ENCODE measurements at places on chromosomes 7 and 10.

- no peak for DNase-seq
These were observed 80.1 kb downstream of the SVIL start for GRCh38 chr10:29554660-29555059.

- no peak for DNase-seq
These were observed 8.5 kb upstream of the CDH23 start for GRCh38 chr10:71388171-71388570.

DNA sequence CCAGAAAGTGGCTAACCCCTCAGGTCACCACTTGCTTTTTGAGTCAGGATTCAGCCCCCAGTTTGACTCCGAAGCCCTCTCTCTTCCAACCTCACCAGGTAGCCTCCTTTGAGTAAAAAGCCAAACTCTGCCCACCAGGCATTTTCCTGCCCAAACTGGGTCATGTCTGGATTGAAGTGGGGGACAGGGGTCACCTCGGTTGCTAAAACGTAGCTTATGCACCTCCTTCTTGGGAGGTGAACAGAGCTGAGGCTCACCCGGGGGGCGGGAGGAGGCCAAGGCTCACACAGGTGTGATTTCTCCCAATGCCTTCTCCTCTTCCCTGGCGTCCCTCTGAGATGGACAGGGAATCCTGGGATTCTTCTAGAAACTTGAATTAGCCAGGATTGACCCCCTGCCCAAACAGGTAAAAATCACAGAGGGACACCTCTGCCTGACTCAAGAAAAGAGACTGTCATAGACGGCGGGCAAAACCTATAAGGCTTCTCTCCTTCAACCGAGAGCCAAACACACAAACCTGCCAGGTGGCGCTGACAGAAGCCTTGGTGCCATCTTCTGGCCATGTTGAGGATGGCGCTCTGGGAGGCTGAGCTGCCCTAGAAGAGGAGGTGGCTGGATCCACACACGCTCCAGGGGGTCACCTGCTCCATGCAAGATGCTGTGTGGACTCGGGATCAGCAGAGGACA lies 51.6 kb downstream of the PRLHR start:
- no peak for DNase-seq

GRCh38 chr10:95309958-95310357 lies 19.2 kb upstream of the PDLIM1 start:
- DNase-seq, result no peak

DNA sequence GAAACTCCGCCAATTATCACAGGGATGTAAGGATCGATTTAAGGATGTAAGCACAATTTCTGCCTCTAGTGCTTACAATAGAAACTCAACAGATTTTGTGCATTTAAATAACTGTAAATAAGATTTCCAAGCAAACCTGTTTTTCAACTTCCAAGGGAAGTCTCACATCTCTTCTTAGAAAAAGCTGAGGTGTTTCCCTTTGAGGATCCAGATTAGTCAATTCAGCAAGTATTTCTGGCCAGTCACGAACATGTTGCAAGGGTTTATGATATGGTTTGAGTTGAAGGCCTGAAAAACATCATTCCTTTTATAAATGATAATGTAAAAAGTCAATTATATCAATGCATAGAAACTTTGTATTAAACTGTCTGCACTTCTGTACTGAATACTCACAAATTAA lies 23.9 kb downstream of the KRIT1 start:
- DNase-seq, result no peak

DNA sequence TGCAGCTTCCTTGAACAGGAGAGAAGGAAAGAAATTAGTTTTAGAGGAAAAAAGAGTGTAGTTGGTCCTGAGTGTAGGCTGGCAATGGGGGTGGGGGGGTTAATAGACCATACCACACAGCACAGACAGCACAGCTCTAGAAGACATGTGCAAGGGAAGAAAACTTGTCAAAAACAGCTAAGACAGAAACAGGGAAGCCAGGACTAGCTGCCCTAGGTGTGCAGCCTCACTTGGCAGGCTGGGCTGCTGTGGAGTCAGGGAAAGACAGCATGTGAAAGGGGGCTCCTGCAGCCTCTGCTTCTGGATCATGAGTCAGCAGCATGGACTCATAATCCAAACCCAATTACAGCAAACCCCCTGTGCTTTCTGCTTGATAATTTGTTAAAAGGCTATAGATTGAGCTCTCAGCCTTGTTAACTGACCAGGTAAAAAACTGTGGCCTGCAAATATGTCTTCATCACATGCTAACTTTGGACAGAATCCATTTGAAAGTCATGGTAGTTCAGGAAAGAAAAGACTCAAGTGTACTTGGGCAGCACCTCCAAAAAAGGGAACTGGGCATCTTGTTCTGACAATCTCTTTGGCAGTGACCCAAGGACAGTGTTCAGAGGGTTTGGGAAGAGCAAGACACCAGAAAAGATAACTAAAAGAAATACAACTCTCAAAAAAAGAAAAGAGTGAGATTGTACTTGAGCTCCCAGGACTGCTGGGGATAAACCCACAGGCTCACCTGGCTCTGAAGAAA lies 142.2 kb upstream of the VWC2 start:
- DNase-seq, result no peak

- no peak for DNase-seq
These were observed 206.7 kb downstream of the KIAA1217 start for GRCh38 chr10:24415455-24416125.

GRCh38 chr10:110356628-110357245 lies 52.0 kb upstream of the SMNDC1 start:
- DNase-seq, result no peak

- DNase-seq, result no peak
These were observed 18.8 kb downstream of the CHST15 start for GRCh38 chr10:124074501-124075109.

DNA sequence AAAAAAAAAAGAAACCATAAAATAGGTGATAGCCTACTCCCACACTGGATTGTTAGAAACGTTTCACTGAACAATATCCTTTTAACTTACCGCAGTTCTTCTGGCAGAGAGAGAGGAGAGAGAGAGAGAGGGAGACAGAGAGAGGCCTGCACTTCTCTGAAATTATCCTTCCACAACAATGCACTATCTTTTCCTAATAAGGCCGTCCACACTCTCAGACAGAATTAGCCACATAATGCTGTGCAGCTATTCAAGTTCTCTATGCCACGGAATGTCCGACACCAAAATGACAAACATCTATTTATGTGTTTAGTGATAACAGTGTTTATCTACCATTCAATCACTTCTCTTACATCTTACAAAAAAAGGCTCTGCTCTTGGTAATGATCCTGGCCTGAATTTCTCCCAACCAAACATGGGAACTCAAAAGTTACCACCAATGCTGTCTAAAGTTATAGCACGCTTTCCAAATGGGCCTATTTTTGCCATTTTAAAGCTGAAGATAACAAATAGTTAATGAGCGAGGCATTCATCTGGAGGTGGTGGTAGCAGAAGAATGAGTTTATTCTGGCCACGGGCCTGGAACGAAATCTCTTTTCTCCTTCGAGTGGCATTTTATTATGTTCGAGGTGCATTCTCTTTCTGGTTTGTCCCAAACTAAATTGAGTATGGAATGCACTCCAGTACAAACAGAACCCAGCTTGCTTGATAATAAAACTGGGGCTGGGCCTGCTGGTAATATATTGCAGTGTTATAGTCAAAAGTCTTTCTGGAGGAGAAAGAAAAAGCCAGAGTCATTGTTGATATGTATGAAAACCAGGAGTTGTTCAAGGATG lies 160.2 kb upstream of the SVIL start:
- no peak for DNase-seq

GRCh38 chr7:127477295-127478023 lies 85.0 kb upstream of the ZNF800 start:
- DNase-seq, result no peak

GRCh38 chr10:26855186-26855585 lies 5.6 kb downstream of the ABI1 start:
- no peak for DNase-seq

GRCh38 chr10:22848509-22848908 lies 79.3 kb upstream of the ARMC3 start:
- no peak for DNase-seq

- no peak for DNase-seq
These were observed 27.8 kb downstream of the GSDME start for GRCh38 chr7:24729365-24730017.

GRCh38 chr10:90579602-90580242 lies 278.1 kb downstream of the HTR7 start:
- DNase-seq, result no peak

- no peak for DNase-seq
These were observed 47.0 kb downstream of the KIAA1217 start for GRCh38 chr10:24255881-24256311.

GRCh38 chr10:128084364-128084763 lies 41.9 kb downstream of the MKI67 start:
- no peak for DNase-seq

DNA sequence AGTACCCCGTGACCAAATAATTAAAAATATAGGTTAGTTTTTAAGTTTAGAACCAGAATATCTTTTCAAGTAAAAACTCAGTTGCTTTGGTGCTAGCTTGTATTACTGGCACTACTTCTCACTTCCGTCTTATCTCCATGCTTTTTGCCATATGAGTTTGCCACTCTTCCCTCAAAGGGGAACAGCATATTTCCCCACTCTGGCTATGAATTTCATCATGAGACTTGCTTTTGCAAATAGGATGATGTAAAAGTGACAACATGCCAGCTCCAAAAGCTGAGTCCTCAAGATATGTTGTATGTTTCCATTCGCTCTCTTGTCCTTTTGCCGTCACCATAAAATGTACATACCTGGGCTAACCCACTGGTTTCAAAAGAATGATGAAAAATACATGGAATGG lies 178.1 kb upstream of the SEMA3A start:
- DNase-seq, result no peak

- DNase-seq, result no peak
These were observed 42.6 kb downstream of the SEM1 start for GRCh38 chr7:96667026-96667425.

DNA sequence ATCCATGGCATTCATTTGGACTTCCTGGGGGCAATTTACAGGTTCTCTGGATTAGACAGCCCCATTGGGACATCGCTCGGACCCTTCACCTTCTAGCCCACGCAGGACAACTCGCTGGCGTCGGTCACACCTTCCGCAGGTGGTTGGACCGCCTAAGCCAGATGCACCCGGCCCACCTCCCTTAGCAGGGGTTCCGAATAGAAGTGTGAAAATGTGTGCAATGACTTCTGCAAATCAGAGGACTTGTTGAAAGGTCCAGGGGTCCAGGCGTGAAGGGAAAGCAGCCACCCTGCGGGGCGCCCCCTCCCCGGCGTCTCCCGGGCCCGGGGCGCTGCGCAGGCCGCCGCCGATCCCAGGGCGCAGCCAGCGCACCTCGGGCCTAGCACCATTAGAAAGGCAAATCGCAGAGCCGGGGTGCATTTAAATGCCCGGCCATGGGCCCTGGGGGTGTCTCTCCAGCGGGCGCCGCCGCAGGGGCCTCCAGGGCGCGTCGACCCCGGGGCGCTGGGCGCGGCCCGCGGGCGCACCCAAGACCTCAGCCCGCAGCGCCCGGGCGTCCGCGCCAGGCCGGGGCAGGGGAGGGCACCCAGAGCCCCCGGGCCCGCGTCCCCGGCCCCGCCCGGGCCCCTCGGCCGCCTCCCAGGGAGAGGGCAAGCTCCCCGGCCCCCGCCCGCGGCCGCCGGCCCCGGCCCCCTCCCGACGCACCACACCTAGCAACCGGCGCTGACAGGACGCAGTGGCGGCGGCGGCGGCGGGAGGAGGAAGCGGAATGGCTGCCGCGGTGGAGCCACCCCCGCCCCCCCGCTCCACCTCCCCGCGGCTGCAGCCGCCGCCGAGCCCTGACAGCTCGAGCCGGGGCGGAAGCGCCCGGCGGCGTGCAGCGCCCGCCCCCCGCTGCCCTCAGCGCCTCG lies 1.2 kb downstream of the JAZF1 start:
- no peak for DNase-seq

- no peak for DNase-seq
These were observed 16.5 kb upstream of the UBE2D1 start for GRCh38 chr10:58318346-58318745.

DNA sequence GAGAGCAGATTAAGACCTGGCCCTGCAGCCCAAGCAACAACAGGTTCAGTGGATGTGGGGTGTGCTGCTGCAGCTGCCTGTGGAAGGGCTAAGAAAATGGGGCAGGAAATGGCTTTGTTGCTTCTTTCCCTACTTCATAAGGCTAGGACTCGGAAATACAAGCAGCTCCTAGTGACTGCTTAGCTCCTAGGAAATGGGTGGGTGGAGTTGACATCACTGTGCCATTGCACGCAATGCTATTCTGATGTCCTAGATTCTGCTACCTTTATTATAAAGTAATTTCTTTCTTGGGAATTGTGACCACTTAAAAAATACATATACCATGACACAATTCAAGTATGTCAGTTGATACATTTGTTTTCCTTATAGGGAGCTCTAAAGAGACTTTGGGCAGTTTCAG lies 155.8 kb downstream of the FANK1 start:
- no peak for DNase-seq

- DNase-seq, result no peak
These were observed 637.4 kb downstream of the GALNT17 start for GRCh38 chr7:71769326-71769725.

GRCh38 chr10:70432561-70433263 lies 8.8 kb downstream of the NODAL start:
- DNase-seq, result no peak

DNA sequence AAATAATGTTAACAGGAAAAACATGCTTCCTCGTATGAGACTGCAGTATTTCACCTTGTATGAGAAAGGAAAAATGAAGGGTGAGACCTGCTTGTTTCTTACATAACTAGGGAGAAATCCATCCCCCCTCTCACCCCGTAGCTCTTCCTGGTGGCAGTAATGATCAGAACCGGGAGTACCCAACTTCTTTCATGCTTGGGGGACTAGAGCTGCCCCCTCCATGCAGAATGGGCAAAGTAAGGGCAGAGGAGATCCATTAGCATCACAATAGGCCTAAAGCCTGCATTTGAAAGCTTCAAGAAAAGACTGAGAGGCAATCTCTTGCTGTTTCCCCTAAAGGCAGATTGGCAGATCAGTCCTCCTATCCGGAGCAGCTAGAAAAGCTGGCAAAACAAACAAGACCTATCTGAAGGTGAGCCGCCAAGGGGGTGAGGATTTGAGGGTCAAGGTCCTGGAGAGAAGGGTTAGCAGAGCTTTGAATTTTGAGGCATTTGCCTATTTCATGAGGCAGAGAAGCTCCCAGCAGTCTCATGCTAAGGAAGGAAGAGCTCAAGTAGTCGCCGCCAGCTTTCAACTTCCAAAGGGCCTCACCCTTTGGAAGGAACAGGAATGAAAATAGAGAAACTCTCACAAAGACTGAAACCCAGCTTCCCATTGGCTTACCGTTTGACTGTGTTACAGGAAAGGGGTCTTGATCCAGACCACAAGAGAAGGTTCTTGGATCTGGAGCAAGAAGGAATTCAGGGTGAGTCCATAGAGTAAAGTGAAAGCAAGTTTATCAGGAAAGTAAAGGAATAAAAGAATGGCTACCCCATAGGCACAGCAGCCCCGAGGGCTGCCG lies 36.2 kb downstream of the BAG3 start:
- DNase-seq, result no peak

- no peak for DNase-seq
These were observed 772 bp downstream of the SGMS1 start for GRCh38 chr10:50622706-50623662.

- DNase-seq, result no peak
These were observed 51.2 kb downstream of the KIF5B start for GRCh38 chr10:32005050-32005449.

- DNase-seq, result no peak
These were observed 12.8 kb upstream of the NOBOX start for GRCh38 chr7:144416341-144416740.

- DNase-seq, result no peak
These were observed 21.7 kb upstream of the STRIP2 start for GRCh38 chr7:129412501-129412900.

Measured in SK-N-MC (cell line).